ENCODE measurements at places on chromosomes 7 and 10. TPM values are rescaled to one million over a fixed set of nuclear protein-coding genes. Genes with fewer than 3 reads are reported as not detected.

The VSTM4 gene
- 21.5 TPM for total RNA-seq

The LBX1 gene
- 1.5 TPM for total RNA-seq

The PRSS1 gene
- total RNA-seq = 0.41 TPM

The KCNIP2 gene
- total RNA-seq = 5.1 TPM

The AKR1E2 gene
- total RNA-seq = 24.2 TPM
